ENCODE measurements at places on chromosomes 3 and 15.

DNA sequence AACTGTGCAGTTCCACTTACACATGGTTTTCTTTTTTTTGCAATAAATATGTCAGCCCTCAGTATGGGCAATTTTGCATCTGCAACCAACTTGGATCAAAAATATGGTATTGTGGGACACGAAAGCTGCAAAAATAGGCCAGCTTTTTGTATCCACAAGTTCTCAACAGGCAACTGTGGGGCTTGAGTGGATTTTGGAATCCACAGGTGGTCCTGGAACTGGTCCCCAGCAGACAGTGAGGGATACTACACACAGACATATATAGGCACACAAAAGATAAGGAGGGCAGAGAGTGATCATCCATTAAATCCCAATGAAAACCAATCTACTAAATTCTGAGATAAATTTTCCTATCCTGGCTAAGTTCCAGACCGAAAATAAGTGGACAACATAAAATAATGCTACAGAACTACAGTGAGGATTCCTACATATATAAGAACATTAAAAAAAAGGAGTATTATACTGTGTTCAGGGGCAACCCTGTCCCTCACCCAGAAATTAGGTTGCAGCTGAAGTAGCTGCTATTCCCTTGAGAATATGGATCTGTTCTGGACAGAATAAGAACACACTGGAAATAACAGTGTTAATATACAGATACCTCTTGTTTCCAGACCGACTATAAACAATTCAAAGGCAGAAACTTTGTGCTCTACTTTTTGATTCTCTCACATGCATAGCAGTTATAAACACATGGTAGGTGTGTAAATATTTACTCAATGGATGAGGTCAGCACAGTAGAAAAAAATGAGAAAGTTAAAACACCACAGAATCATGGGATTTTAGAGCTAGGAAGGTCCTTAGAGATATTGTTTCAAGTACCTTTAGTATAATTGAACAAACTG is 25.4 kb downstream of the DENND4A start:
- no peak for DNase-seq

GRCh38 chr3:4406746-4407568 is 60.1 kb downstream of the SUMF1 start:
- DNase-seq: no peak

- DNase-seq: peak; percentile 65
Measured at GRCh38 chr15:57146506-57147201, 228.2 kb downstream of the TCF12 start.

DNA sequence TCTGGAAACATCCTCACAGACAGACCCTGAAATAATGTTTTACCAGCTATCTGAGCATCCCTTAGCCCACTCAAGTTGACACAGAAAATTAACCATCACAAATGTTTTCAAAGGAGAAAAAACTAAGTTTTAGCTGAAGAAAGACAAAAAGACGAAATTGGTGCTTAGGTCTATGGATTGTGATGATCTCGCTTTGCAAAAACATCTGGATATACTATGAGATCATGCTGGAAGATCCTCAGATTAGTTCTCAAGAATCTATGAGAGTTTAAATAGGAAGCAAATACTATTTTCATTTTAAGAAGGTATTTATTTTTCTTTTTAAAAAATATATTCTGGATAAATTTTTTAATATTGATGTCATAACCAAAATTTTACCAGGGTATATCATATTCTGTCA is 42.6 kb upstream of the MBNL1 start:
- DNase-seq: no peak
